ENCODE measurements at places on chromosomes 16 and 17.
A peak's percentile ranks its signal among the peaks of the same experiment; 100 is the strongest.

DNA sequence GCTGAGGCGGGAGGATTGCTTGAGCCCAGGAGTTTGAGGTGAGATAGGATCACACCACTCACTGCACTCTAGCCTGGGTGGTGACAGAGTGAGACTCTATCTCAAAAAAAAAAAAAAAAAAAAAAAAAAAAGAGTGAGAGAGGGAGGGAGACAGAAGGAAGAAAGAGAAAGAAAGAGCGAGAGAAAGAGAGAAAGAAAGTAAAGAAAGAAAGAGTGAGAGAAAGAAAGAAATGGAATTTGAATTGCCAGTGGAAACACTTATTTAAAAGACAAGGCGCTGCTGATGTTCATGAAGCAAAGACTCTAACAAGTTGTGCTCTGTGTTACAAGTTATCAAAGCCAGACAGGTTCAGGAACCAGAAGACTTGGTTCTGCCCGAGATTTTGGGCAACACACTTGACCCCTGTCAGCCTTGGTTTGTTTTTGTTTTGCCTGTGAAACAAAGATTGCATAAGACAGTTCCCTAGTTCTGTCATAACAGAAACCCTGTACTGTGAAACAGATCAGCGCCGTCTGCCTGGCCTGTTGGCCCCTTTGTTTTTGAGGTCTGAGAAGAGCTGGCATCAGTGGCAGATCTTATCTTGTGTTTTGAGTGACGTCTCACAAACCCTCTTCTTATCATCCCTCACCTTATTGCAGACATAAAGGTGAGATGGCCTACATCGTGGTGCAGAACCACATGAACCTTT lies 55.4 kb upstream of the ENDOV start:
- DNase-seq, result no peak

DNA sequence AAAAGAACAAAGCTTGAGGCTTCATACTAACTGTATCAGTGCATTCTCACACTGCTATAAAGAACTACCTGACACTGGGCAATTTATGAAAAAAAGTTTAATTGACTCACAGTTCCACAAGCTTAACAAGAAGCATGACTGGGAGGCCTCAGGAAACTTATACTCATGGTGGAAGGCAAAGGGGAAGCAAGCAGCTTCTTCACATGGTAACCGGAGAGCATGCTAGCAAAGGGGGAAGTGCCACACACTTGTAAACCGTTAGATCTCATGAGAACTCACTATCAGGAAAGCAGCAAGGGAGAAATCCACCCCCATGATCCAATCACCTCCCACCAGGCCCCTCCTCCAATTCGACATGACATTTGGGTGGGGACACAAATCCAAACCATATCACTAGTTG lies 25.3 kb downstream of the CTRB2 start:
- no peak for DNase-seq

DNA sequence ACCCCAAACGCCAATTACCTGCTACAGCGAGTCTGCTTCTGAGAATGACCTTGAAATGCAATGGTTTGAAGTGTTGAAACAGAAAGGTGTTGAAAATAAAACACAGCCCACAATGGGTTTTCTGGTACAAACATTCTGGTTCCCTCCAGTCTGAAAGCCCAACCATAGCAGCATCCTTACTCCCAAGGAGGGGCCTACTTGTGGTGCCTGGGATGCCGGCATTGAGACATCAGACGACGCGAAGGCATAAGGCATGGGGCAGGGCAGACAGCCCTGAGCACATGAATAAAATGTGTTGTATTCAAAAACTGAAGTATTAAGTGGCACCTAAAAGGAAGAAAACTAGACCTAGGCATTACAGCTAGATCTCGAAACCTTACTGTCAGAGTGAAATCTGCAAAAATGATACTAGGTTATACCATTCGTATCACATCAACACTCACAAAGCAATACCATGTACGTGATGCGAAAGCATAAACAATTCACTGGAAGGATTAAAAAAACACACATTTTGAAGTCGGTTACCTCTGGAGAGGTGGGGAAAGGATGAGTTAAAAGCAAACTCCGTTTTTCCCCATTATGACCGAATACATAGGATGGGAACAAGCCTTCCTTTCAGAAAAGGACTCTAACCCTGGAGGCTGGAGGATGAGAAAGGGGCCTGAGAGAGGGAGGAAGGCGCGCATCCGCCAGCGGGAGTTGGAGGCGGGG lies 702 bp downstream of the NUDT21 start:
- DNase-seq, result peak; percentile 52

- no peak for DNase-seq
Observed at GRCh38 chr17:72587156-72587555, 466.3 kb downstream of the SOX9 start.

- DNase-seq, result no peak
Observed at GRCh38 chr16:24986512-24987303, 28.5 kb downstream of the ARHGAP17 start.

- peak; percentile 89 for DNase-seq
Observed at GRCh38 chr17:7308625-7309433, 1.4 kb downstream of the EIF5A start.

GRCh38 chr17:74307984-74308773 lies 17.8 kb upstream of the KIF19 start:
- DNase-seq, result no peak

- no peak for DNase-seq
Observed at GRCh38 chr16:85302018-85302847, 190.0 kb upstream of the CIBAR2 start.

All from activated CD4-positive, alpha-beta T cell treated with anti-CD3 and anti-CD28 coated beads, Interleukin-2, amount 50 U/mL, for 16 hours (primary cell).